ENCODE measurements at places on chromosomes 5 and 9.
A peak's percentile ranks its signal among the peaks of the same experiment; 100 is the strongest.

GRCh38 chr9:71816916-71817451, 48.7 kb upstream of the CEMIP2 start:
- no peak for DNase-seq

GRCh38 chr9:125521462-125522327, 185.3 kb downstream of the MAPKAP1 start:
- no peak for DNase-seq

- DNase-seq, result no peak
These were observed 55.7 kb downstream of the VCAN start for GRCh38 chr5:83527221-83527620.

DNA sequence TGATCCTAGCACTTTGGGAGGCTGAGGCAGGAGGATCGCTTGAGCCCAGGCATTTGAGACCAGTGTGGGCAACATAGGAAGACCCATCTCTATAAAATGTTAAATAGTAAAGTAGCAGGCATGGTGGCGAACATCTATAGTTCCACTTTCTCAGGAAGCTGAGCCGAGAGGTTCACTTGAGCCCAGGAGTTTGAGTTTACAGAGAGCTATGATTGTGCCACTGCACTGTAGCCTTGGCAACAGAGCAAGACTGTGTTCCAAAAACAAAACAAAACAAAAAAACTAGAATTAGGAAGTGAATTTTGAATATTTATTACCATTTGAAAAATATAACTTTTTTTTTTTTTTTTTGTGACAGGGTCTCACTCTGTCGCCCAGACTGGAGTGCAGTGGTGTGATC, 26.8 kb upstream of the PAX5 start:
- DNase-seq, result no peak

DNA sequence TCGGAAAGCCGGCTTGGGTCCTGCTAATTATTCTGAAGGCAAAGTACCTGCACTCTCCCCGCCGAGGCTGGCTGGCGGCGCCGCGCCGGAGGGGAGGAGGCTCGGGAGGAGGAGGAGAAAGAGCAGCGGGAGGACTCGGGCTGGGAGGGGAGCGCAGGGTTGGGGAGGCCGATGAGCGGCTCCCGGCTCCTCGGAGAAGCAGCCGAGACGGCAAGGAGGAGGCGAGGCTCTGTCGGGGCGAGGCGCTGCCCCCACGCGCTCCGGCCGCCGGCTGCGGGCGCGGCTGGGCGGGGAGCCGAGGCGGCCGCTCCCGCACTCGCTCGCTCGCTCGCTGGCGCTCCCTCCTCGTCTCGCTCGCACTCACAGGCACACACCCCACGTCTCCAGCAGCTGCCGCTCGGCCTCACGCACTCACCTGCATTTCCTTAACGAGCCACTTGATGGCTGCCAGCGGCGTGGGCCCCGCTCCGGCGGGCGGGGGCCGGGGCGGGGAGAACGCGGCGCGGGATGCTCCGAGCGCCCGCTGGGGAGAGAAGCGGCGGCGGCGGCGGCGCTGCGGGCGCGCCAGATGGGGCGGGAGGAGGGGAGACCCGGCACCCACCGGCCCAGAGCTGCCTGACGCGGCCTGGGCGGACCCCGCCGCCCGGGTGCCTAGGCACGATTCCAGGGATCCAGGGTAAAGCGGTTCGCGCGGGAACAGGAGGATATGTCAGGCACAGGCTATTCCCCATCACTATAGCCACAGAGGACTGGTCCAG, at the start of gene PTPRD:
Gene PTPRD (minus strand): TSS at position 362 of the 758 bp plus-strand sequence.
- DNase-seq, result peak; percentile 44

- no peak for DNase-seq
These were observed 161.4 kb upstream of the KLF4 start for GRCh38 chr9:107650995-107651394.

All from posterior cingulate gyrus (tissue), 11 donors.